ENCODE measurements at places on chromosomes 3 and 15. TPM values are rescaled to one million over a fixed set of nuclear protein-coding genes. Genes with fewer than 3 reads are reported as not detected.
A peak's percentile ranks its signal among the peaks of the same experiment; 100 is the strongest.

DNA sequence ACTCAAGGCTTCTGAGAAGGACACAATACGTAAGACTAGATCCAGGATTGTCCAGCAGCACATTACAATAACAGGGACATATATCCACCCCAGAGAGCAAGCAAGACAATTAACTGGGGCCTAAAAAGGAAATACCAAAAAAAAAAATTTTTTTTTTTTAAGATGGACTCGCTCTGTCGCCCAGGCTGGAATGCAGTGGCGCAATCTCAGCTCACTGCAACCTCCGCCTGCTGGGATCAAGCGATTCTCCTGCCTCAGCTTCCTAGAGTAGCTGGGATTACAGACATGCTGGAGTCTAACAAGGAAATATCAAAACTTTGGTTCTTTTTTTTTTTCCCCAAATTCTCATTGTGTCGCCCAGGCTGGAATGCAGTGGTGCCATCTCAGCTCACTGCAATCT is 28.8 kb upstream of the IMPDH2 start:
- DNase-seq: no peak

DNA sequence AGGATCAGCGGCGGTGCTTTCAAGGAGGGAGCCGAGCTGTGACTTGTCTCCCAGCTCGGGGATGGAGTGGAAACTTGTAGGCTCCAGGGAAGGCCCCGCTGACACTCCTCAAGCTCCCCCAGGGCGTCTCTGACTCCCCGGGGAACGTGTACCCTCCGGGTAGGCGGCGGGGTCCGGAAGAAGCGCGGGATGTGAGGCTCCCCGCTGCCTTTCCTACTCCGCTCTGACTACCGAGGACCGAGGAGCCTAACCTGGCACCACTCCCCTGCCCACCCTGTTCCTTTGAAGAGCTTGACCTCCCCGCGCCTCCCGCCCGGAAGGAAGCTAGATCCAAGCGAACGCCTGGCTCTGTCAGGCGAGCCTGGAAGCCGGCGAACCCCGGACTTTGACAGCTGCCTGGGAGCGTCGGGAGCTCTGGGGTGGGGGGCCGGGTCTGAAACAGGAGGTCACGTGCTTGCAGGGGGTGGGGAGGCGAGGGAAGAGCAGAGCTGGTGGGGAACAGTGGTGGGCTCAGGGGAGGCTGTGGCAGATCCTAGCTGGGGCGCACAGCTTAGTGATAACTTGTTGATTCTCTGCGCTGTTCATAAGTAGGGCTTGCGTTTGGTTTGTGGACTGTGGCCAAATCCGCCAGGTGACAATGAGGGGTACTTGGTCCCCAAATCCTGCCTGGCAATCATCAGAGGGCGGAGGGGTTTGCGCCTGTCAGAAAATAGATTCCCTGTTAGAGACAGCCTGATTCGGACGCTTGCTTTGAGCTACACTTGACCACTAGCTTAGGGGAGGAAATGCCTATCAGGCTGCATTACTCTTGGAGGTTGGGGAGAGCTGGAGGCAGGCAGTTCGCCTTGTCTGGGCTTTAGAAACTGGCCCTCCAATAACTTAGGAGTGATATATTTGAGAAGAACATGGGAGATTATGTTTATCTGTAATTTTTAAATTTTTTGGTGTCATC is 1.2 kb downstream of the CLSTN2 start:
- DNase-seq: peak; percentile 2

DNA sequence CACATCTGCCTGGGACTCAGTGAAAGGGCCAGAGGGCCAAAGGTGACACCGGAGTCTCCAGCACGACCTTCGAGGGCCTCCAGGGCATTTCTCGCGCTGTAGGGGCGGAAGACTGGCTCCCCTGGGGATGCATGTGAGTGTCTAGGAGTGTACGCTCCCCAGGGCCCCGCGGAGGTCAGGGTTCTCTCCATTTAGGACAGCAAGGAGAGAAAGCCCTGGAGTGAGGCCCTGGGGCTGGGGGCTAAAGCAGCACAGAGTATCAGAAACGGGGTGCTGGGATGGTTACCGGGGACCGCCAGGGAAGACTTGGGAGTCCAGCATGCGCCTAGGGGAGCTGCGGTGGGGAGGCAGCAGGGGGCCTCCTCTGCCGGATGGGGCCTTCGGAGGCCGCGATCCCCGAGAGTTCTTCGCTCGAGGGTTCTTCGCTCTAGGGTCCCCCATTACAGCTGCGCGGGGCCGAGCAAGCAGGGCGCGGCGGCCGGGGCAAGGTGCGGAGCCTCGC is 595 bp upstream of the APBA2 start:
- no peak for DNase-seq

DNA sequence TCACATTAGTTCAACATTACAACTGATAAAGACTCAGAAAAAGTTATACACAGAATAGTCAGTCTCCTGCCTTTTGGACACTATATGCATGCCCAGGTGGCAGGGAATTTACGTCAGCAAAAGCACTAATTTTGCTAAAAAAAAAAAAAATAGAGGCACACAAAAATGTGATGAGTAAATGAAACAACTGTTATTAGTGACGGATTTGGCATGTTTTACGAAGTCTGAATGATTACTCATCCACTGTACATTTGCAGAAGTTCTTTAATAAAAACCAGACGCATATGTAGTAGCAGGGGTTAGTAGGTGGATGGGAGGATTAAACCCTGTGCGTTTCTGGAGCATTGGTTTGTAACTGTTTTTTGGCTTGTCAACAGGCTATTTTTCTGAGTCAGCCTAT is 99.0 kb downstream of the MITF start:
- DNase-seq: no peak

GRCh38 chr3:13461169-13462124 is 18.7 kb upstream of the HDAC11 start:
- peak; percentile 74 for DNase-seq

DNA sequence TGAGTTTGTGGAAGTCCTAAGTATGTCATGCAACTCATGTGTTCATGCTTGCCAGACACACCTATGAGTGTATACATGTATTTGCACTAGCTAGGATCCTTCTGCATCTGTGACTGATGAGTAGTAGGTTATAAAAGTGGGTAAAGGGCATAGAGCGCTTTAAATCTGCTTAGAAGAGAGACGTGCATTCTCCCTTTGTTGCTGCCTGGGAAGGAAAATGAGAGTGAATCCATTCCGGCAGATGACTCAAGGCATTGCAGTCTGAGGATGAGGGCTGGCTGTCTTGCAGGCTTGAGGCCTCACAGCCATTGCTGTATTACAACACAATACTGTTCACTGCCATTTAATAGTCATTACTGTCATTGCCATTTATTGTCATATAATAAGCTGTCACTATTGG is 120.8 kb upstream of the UMPS start:
- DNase-seq: peak; percentile 15

DNA sequence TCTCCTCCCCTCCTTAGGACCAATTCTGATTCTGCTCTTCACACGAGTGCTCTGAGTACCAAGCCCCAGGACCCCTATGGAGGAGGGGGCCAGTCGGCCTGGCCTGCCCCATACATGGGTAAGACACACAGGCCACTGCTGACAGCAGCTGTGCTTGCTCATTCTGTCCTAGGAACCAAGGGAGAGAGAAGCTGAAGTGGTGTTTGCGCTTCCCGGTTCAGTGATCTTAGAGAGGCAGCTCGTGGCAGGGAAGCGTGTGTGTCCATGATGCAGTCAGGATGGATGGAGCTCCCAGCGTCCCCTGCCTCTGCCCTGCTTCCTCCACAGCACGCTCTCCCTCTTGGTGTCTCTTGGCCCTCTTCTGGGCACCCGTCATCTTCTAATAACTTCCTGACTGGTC is 77.6 kb downstream of the CRTC3 start:
- DNase-seq: no peak

TPRG1 gene
- total RNA-seq: under 0.01 TPM

Measured in lung microvascular endothelial cell (primary cell).